ENCODE measurements at places on chromosomes 2 and 18.

DNA sequence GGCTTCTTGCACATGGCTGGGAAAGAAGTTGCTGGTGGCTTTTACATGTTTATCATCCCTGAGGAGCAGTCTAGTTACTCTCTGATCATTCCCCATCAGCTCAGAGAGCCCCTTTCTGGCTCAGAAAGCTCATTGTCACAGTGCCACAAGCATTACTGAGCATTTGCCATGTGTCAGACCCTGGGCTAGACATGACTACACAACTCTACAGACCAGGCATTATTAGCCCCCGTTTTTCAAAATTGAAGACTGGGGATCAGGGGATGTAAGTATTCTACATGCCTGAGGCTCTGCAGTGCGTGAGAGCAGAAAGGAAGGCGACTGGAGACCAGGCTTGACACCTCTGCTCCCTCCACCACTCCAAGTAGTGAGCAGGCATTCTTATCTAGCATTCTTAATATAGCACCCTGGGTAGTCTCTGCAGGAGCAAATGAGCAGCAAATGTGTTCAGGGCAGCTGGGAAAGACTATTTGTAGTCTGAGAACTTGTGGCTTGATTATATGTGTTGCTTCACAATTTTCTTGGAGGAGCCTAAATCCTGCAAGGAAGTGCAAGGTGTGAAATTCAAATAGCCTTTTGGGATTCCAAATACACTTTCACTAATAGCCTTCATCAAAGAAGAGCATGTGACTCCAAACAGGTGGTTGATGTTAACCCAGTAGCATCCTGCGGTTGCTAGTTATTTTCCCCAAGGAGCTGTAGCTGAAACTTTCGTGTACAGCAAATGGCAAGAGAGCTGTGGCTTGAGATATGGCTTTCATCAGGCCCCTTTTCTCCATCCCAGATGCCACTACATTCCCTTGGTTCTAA lies 143.2 kb downstream of the DDX1 start:
- no peak for DNase-seq

- DNase-seq, result no peak
These were observed 31.0 kb downstream of the GLI2 start for GRCh38 chr2:120766470-120767351.

DNA sequence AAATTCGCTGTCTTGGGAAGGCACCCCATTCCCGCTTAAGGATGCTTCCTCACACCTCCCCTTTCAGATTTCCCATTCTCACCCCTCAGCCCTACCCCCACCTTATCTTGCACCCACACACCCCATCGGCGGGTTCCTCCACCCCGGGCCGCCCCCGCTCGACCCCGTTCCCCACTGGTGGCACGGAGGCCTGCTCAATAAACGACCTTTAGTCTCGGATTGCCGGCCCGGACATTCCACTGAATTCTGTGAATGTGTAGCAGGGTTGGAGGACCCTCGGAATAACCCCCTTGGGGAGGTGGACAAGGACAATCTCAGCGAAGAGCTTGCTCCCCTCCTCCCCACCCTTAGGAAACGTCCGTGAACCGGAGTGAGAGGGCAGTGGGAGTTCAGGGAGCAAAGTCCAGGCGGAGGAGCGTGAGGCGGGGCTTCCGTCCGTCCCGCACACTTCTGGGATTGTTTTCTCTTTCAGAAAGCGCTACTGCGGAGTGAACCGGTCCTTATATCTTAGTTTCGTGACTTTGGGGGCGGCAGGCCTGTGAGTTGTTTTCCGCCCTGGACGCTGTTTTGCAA lies 2.8 kb upstream of the LBX2 start:
- no peak for DNase-seq

DNA sequence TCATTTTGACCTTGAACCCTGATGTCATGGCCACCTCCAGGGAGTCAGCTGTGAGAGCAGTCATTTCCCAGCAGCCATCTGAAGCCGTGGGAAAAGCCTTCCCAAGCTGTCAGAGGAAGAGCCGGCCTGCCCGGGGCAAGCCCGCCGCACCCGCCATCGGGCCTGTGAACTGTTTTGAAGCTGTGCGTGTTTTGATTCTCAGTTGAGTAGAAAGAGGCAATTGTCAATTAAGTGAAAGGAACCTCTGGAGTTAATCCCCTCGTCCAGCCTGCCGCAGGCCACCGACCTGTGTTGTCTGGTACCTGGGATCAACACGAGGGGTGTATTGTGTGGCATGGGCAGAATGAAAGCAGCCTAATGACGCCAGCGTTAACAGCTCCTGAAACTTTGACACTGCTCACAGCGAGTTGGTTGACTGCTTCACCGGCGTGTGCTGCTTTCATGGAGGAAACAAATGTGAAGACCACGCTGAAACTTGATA lies 318.4 kb downstream of the AGAP1 start:
- DNase-seq, result no peak

GRCh38 chr2:129849559-129850160 lies 129.8 kb upstream of the RAB6C start:
- DNase-seq, result no peak

GRCh38 chr18:65498605-65499004 lies 252.2 kb upstream of the CDH7 start:
- no peak for DNase-seq

DNA sequence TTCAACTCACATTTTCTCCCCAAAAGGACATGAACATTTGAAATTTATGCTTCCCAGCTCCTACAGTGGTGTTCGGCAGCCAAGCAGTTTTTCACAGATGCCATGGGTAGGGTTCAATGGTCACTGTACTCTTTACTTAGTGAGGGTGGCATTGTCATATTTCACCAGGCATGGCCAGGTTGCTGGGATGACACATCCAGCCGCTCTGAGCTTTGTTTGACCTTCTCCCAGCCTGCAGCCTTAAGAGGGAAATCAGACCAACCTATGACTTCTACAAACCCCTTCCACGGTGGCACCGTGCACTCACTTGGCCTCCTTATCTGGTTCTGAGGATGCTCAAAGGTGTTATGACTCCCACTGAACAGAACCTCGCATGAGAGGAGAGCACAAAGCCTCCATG lies 108.4 kb upstream of the SH3BP4 start:
- no peak for DNase-seq

DNA sequence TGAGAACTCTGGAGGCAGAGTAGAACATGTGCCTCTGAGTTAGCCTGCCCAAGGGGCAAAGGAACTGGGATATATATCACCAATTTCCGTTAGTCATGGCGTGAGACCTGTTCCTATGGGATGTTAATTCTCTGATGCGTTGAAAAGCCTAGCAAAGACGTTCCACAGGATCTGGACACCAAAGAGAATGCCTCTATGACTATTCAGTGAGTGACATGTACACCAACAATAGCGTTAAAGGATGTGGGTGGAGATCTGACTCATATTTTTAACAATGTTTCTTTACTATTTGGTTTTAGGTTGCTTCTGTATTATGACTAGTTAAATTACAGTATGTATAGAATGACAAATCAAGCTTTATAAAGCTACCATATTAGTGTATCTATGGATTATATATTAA lies 320.9 kb upstream of the MC4R start:
- no peak for DNase-seq

- DNase-seq, result no peak
These were observed 27.3 kb downstream of the RNF144A start for GRCh38 chr2:6944555-6944954.

DNA sequence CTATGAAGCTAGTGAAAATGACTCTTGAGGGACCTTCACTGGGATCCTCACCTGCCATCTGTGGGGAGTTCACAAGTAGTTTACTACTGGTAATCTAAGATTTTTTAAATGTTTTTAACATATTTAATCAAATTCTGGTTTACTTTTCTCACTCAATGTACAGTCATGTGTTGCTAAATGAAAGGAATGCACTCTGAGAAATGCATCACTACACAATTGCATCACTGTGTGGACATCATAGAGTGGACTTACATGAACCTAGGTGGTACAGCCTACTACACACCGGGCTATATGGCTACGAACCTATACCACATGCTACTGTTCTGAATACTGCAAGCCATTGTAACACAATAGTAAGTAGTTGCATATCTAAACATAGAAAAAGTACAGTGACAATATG lies 528.0 kb downstream of the BCL11A start:
- DNase-seq, result no peak

- no peak for DNase-seq
These were observed 477.1 kb upstream of the ID2 start for GRCh38 chr2:8204711-8205110.

DNA sequence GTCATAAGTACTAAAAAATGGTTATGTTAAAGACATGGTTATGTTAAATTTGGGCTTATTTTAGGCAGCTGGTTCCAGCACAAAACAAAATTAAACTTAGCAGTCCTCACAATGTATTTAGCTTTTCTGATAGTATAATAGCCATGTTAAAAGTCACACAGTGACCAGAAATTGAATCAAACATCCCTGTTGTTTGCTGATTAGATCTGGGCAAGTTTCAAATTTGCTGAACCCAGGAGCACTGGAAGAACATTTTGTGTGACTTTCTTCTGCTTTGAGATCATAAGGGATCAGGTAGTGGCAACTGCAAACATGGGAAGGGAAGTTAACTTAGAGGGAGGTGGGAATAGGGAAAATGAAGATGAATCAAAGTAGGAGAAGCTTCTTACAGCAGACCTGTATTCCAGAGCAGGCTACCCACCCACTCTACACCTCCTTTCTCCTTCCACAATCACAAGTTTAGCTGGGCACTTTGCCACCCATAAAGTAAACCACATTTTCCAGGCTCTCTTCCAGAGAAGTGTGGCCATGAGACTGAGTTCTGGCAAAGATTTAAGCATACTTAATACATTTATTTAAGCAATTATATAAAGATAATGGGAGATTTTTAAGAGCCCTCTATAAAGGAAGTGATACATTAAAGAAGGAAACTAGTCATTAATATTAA lies 616.1 kb upstream of the LRATD1 start:
- no peak for DNase-seq

GRCh38 chr18:55233857-55234256 lies 274.6 kb upstream of the CCDC68 start:
- DNase-seq, result no peak

GRCh38 chr2:68196120-68196716 lies 38.5 kb downstream of the PNO1 start:
- DNase-seq, result peak; percentile 31

DNA sequence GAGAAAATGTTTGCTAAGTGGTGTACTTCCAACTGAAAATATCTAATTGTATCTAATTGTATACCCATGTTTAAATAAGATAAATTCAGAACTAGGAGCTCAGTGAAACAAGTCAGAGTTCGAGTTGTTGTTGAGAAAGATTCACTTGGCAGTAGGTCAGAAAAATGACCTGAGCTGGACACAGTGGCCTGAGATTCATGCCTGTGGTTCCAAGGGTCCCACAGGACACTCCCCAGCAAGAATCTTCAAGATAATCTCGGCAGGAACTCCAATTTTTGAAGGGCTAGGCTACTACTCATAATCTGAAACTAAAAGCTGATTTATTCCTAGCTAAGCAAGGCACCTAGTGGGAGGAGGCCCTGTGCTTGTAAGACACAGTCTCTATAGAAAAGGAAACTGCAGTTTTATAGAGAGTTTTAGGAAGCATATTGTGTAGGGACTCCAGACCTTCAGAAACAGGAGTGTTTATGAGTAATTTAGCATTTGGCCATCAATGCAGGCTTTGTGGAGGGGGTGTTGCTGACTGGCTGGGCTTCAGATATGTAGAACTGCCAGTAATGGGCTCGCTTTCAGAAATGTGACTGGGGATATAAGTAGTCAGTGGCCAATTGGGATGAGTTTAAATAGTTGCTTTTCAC lies 43.2 kb downstream of the SP140 start:
- no peak for DNase-seq

GRCh38 chr2:35530615-35531135 lies 824.9 kb upstream of the CRIM1 start:
- DNase-seq, result no peak

DNA sequence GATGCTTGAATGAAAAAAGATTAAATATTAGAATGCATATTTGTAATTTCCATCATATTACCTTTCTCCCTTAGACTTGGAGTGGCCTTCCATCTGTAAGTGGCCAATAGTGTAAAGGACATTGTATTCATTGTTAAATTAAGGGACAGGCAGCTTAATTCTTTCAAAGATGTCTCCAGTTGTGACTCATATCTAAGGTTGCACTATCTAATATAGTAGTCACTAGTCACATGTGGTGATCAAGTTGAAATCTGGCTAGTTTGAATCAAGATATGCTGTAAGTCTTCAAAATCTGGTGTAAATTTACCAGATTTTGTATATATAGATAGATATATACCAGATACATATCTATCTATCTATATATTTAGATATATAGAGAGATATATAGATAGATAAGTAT lies 52.4 kb upstream of the AGPS start:
- no peak for DNase-seq

DNA sequence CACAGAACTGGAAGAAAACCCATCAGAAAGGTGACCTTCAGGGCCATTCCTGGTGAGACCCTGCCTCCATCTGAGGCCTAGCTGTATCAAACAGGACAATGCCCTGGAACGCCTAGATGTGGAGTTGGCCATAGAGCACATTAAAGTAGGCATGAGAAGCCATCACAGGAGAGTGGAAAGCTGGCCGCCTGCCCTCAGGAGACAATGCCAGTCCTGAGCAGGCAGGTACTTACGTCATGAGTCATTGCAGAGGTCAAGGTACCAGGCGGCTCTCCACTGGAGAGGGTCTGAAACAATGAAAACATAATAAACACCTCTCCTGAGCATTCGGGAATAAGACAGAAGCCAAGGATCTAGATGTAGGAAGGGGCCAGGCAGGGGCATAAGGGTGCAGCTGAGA lies 68.6 kb downstream of the CCDC93 start:
- DNase-seq, result no peak

DNA sequence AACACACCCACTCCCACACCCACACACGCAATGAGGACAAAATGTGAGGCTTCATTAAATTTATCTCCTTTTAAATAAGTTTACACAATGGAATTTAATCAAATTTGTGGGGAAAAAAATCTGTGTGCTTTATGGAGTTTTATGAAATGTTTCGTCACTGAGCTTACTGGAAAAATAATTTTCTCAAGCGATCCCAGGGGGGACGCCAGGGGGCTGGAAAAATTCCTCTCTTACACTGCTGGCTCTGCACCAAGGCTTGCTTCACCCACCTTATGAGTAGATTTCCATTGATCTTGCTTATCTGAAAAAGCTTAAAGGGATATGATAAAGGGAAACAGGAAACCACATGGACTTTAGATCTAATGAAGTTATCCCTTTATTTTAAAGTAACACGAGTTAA lies 95.5 kb downstream of the CABYR start:
- no peak for DNase-seq

DNA sequence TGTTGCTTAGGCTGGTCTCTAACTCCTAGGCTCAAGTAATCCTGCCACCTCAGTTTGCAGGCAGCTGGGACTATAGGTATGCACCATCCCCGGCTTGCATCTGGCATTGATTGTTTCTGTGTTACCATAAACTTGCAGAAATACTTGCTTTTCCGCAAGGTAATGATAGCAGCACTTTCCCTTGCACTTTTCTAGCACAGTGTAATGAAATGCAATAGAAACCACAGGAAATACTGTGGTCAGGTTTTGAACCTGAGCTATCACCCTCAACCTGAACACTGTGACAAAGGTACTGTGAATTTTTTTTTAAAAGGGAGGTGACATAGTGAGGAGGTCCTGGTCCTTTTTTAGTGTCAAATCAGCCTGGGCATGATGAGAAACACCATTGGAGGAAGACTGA lies 38.3 kb downstream of the DHRS9 start:
- no peak for DNase-seq
